Stimulated activated CD4-positive, alpha-beta T cell treated with anti-CD3 and anti-CD28 coated beads, Interleukin-1b, Interleukin-23, amount 100 ng/mL, for 4 hours (primary cell): ENCODE measurements at places on chromosomes 3 and 15.

- DNase-seq: no peak
Measured at GRCh38 chr3:53254509-53255422, 1.1 kb downstream of the TKT start.

DNA sequence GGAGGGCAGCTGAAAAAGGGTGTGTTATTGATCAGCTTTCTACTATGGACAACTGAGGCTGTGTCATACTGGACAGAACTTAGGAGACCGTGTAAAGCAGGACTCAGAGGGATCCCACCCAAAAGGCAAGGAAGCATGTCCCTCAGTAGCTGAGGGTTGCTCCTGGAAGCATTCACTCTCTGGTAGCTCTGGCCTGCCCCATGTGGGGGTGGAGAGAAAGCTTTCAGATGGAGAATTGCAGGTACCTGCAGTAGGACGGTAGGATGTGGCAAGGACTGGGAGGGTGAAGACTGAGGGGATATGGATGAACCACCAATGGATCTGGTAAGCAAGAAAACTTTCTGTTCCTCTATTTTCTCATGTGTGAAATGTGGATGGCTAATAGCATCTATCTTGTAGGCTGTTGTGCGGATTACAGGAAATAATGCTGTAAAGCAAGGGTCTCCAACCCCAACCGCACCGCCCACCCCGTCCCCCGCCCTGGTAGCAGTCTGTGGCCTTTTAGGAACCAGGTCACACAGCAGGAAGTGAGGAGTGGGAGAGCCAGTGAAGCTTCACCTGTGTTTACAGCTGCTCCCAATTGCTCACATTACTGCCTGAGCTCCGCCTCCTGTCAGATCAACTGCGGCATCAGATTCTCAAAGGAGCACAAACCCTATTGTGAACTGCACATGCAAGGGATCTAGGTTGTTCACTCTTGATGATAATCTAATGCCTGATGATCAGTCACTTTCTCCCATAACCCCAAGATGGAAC is 157.7 kb upstream of the PROK2 start:
- no peak for DNase-seq

DNA sequence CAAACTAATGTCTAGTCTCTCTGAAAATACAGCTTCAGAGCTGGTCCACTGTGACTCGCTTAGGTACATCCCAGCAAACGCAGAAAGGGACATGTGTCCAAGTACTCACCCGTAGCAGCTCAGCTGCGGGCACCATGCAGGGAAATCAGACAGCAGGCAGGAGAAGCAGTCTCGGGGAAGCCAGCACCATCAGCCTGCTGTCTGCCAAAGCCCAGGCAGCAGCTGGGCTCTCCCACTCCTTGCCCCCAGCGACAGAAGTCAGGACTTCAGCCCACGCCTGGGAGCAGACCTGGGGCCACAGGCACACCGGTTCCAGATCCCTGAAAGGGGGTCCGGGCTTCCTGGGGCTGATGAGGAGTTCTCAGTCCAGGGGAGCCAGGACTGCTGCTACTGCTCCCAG is 34.9 kb downstream of the SEMA5B start:
- DNase-seq: no peak

GRCh38 chr3:169350228-169350627 is 313.3 kb downstream of the MECOM start:
- DNase-seq: no peak

DNA sequence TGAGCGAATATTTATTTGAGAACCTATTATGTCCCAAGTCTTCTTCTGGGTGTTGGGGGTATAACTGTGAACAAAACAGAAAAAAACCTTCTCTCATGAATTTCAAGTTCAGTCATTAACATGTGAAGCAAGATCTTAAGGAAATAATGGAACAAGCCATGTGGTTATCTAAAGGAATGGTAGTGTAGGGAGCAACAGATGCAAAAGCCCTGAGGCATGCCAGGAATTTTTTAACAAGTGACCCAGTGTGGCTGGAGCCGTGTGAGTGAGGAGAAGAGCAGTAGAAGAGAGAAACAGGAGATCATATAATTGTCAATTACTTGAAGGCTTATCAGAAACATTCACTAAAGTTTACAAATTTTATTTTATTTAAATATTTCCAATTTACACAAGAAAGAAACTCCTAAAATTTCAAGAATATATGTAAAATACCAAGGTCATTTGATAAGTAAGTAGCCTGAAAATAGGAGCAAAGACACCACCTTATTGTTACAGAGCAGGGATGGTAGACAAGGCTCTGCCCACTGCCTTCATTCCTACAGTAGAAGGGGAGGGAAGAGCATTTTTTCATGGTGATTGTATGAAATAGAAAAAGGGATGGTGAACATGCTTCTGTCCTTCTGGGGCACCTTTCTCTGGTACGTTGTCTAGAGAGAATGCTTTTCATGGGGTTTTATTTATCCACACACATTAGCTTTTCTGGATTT is 345.1 kb downstream of the PLOD2 start:
- no peak for DNase-seq

DNA sequence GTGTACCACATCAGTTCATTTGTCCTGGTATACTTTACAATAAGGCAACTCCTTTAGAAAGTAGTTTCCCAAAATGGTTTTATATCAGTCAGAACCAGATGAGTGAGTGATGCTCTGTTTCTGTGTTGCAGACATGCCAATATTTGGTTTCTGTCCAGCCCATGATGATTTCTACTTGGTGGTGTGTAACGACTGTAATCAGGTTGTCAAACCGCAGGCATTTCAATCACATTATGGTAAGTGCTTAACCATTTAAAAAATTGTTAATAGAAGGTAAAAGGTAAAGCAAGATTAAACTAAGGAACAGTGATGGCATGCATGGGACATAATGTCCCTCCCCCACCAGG is 40.0 kb upstream of the SCAANT1 start:
- no peak for DNase-seq

DNA sequence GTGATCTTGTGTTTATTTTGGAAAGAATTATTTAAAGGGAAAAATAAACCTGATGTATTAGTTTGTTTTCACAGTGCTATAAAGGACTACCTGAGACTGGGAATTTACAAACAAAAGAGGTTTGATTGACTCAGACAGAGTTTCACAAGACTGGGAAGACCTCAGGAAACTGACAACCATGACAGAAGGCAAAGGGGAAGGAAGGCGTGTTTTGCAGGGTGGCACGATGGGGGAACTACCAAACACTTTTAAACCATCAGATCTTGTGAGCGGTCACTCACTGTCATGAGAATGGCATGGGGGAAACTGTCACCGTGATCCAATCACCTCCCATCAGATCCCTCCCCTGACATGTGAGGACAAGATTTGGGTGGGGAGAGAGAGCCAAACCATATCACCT is 87.0 kb downstream of the TP63 start:
- no peak for DNase-seq

- DNase-seq: no peak
Measured at GRCh38 chr15:50767332-50767861, 1.9 kb upstream of the SPPL2A start.

GRCh38 chr3:129575997-129576384 is 30.5 kb downstream of the PLXND1 start:
- no peak for DNase-seq

- DNase-seq: no peak
Measured at GRCh38 chr3:48945432-48945831, 26.8 kb downstream of the ARIH2 start.

DNA sequence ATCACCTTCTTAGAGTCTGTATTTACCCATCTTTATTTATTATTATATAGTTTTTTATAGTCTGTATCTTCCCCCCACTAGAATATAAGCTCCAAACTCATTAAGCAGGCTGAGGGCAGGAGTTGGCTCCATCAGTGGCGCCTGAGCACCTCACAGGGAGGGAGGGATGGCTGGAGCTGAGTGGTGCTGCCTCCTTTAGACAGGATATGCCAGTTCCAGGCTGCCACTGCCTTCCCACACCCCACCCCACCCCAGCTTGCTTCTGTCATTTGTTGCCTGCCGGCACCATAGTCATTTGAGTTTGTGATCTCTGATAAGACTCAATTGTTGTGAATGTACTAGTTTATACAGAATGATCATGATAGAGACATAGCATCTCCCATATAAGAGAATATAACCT is 85.5 kb downstream of the KLHL25 start:
- DNase-seq: no peak

GRCh38 chr3:16090706-16091105 is 83.8 kb upstream of the GALNT15 start:
- no peak for DNase-seq

- DNase-seq: no peak
Measured at GRCh38 chr3:163924600-163924999, 1153.7 kb downstream of the SI start.
